ENCODE measurements at places on chromosomes 6 and 20.

- no peak for DNase-seq
Observed at GRCh38 chr6:131038597-131039344, 24.3 kb downstream of the EPB41L2 start.

- DNase-seq: no peak
Observed at GRCh38 chr6:137589067-137589848, 95.1 kb upstream of the OLIG3 start.

DNA sequence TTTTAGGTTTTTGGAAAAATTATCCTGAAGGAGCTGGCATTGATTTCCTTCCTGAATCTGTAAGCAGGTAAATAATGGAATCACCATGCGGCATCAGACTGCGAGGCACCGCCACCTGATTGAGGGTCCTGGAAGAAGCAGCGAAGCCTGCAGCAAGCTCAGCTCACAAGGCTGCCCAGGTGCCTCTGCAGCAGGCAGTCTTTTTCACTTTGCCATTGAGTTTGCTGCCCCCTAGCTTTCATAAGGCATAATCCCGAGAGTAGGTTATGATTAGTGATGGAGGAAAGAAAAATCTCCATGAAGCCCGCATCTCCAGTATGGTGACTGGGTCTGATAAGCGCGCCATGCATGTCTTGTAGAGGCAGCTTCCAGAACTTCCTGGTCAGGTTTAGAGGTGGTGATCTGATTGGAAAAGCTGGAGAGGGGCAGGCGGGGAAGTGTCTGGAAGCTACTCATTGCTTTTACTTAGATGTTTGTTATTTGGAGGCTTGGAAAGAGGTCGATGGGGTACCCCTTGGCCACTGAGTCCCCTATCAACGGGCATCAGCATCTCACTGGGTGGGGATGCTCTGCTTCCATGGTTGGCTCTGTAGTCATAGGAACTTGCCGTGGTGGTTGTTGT lies 26.7 kb downstream of the IYD start:
- DNase-seq: peak; percentile 53

DNA sequence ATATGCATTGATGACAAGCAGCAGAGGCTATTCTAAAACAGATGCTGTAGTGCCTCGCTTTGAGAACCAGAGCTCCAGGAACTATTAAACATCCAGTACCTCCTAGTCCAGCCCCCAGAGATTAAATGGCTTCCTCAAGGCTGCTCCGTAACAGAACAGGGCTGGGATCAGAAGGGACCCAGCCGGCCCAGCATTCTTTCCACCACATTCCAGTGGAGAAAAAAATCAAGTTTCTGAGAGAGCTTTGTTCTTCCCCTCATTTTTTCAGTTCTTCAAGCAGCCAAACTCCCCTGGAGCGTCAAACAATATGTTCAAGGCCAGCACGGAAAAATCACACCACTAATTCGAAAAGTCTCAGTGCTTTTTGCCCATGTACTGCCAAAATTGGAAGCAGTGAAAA lies 5.8 kb upstream of the STMND1 start:
- no peak for DNase-seq

- DNase-seq: no peak
Observed at GRCh38 chr6:134909701-134910592, 40.0 kb downstream of the ALDH8A1 start.

DNA sequence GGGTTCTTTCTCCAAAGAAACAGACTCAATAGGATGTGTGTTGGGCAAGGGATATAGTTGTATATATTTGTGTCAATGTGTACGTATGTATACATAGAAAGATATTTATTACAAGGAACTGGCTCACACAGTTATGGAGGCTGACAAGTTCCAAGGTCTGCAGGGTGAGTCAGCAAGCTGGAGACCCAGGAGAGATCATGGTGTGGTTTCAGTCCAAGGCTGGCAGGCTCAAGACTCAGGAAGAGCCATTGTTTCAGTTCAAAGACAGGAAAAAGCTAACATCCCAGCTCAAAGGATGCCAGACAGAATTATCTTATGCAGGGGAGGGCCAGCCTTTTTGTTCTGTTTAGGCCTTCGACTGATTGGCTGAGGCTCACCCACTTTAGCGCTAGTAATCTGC lies 89.9 kb upstream of the RALGAPA2 start:
- no peak for DNase-seq

GRCh38 chr6:132400883-132401617 lies at the start of gene MOXD1:
Gene MOXD1 (minus strand): TSS chr6:132401475. CDS start chr6:132401426, 49 bp downstream.
- no peak for DNase-seq
